ENCODE measurements at places on chromosomes 5 and 9. TPM values are rescaled to one million over a fixed set of nuclear protein-coding genes. Genes with fewer than 3 reads are reported as not detected.

DNA sequence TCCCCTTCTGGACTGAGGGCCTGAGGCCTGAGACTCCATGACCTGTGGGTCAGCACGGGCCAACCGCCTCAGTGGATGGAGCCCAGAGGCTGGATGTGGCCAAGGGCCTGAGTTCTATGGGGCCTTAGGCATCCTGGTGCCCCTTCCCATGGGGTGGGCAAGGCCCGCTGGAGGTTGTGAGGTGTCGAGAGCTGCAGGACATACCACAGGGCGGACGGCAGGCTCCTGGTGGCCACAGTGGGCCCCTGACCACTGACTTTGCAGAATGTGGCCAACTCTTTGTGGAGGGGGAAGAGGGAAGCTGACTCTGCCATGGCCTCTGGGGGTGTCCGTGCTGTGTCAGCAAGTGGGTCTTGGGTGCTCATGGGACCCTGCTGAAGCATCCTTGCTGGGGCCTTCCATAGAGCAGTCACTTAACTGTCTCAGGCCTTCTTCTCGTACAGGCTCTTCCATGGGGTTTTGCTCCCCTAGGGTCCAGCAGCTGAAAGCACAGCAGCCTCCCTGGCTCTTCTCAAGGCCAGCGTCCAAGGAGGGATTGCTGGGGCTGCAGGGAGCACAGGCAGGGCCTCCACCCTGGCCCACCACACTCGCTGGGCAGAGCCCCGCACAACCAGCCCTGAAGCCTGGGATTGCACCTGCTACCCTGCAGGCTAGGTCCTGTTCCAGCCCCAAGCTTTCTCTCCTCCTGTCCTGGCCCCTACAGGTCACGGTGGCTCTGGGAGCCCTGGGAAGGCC, 21.6 kb upstream of the SLC9A3 start:
- no peak for DNase-seq

The SPATA31D3 gene
- total RNA-seq: not detected

GRCh38 chr5:87408204-87408603, 4.5 kb downstream of the CCNH start:
- no peak for DNase-seq

GRCh38 chr9:84294241-84294950, 46.2 kb downstream of the SLC28A3 start:
- no peak for DNase-seq

GRCh38 chr9:79054500-79054899, 517.3 kb upstream of the TLE4 start:
- DNase-seq: no peak

- no peak for DNase-seq
Observed at GRCh38 chr5:54689411-54690251, 172.1 kb downstream of the SNX18 start.

DNA sequence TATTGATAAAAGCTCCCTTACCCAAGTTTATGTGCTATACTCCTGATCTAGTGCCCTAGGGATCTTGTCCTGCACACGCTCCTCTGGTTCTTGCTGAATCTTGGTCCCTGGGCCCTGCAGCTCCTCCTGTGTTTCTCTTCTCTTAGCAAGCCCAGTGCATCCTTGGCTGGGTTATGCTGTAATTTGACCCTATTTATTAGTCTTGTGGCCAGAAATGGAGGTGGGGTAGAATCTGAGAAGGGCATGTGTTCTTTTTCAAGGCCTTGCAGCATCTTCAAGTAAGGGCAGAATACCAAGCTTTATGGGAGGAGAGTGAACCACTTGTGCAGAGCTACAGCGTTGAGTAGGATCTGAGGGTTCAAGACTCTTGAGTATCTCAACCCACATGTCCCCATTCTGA, 366.8 kb downstream of the FAM170A start:
- no peak for DNase-seq

The SAPCD2 gene
- 31.1 TPM for total RNA-seq
